ENCODE measurements at places on chromosomes 1 and 21.
A peak's percentile ranks its signal among the peaks of the same experiment; 100 is the strongest.

DNA sequence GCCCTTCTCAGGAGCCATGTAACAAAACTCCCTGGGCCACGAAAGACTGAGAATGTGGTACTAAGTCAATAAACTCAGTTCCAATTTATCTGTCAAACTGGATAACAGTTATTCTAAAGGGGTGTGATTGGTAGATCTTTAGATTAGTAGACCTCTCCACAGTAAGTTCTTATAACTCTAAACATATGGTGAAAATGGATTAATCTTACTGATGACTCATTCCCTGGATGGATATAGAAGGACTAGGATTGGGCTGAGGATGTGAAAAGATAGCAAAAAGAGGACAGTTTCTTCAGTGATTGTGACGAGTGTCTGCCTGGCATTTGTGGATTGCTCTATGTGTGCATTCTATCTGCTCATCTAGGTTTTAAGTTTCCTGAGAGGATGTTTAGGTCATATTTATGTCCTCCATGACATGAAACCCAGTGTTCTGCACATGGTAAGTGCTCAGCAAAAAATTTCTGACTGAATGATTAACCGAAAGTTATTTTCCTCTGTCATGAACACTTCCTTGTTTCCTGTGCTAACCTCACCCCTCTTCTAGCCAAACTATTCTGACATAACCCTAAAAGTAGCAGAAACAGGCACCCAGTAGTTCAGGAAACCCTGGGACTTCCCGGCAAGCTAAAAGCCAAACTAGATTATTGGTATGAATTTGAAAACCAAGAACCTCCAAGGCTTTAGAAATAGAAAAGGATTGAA, 397.5 kb upstream of the PLXNA2 start:
- DNase-seq, result no peak

DNA sequence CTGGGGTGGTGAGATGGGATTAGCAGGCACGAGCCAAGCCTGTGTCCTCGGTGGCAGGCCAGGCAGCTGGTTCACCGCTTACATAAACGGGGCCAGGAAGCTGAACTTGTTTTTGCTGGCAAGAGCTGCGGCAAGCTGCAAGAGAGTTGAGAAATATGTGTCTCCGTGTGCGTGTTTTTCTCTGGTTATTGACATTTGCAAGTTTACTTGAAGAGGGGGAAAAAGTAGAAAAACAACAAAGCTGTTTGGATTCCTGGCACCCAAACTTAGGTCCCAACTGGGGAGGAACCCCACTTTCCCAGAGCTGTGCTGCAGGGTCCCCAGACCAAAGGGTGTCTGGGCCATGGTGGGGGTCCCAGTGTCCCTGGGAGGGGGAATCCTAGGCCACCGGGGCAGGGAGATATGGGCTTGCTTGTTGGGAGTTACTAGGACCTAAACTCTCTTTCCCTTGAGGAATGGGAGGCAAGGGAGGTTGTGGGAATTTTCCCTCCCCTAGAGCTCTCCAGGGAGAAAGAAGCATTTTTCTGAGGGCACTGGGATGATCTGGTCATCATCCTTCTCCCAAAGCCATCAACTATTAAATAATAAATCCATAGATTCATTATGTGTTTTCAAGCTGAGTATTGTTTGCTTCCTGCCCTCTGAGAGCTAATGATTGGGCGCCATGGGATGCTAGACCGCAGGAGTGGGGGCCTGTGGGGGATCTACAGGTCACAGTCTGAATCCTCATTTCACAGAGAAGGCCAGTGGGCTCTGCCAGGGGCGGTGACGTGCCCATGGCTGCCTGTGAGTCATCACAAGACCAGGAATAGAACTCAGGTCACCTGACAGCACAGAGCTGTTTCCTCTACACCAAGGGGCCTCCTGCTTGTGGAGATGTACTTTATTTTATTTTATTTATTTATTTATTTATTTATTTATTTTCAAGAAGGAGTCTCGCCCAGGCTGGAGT, 14.8 kb downstream of the IL6R start:
- DNase-seq, result no peak

DNA sequence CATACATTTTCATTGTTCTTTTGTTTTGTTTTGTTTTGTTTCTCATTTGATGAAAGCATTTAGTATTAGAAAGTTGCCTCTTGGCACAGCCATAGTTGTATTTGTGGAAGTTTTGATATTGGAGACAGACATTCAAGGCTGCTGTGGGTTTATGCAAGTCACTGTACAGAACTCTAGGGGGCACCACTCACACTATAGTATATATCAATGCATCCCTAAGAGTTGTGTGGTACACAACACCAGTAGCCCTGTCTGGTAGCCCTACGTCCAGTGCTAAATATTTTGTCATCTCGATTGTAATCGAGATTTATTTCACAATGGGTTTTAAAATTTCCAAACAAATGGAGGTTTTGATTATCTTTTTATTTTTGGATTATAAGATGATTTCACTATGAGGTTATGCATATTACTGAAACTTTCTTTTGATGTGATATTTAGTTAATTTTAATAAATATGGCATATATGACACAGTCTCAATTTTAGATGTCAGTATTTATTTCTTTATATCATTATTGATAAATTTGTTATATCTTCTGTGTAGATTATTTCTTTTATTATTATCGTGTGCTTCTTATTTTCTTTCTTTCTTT, 112.2 kb downstream of the NR5A2 start:
- DNase-seq, result peak; percentile 66

DNA sequence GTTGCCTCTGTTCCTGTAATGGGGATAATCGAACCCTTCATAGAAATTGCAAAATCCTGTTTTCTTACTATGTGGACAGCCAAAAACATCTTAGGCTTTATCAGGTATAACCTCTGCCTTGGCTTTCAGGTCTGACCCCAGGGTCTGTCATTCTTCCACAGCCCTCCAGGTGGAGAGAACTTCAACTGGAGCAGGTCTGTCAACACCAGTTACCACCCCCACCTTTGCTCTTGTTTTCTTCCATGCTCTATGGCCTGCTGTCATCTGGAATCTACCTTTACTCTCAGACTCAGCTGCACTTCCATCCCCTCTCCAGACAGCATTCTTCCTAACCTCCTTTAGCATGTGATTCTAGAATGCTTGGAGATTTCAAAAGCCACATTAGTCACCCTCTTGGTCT, 10.4 kb upstream of the GJA9 start:
- DNase-seq, result no peak

DNA sequence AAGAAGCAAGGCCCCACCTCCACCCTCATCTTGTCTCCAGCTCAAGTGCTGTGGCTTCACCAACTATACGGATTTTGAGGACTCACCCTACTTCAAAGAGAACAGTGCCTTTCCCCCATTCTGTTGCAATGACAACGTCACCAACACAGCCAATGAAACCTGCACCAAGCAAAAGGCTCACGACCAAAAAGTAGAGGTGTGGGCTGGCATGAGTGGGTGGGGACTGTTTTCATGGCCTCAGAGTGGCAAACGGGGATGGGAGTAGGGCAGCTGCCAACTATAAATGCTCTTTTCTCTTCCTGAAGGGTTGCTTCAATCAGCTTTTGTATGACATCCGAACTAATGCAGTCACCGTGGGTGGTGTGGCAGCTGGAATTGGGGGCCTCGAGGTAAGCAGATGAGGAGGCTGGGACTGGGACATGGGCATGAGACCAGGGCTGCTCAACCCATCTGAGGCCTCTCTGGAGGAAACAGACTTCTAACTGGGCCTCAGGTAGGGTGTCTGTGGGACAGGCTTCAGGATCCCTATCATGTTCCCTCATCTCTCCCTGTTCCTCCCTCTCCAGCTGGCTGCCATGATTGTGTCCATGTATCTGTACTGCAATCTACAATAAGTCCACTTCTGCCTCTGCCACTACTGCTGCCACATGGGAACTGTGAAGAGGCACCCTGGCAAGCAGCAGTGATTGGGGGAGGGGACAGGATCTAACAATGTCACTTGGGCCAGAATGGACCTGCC, 8.8 kb upstream of the P3R3URF start:
- DNase-seq, result no peak

- DNase-seq, result no peak
Observed at GRCh38 chr21:29499734-29500343, 201.1 kb downstream of the BACH1 start.

GRCh38 chr1:62286786-62287224, 32.4 kb downstream of the KANK4 start:
- peak; percentile 46 for DNase-seq

- DNase-seq, result no peak
Observed at GRCh38 chr1:64981601-64982533, 15.5 kb upstream of the JAK1 start.

DNA sequence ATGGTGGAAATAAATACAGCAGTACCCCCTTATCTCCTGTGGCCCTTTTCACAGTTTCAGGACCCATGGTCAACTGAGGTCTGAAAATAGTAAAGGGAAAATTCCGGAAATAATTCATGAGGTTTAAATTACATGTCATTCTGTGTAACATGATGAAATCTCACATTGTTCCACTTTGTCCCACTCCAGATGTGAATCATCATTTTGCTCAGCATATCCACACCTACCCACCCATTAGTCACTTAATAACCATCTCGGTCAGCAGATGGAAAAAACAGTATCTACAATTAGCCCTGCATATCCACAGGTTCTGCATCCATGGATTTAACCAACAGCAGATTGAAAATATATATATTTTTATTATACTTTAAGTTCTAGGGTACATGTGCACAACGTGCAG, 86.9 kb upstream of the GORAB start:
- no peak for DNase-seq

- no peak for DNase-seq
Observed at GRCh38 chr1:30757352-30758120, at the start of gene LAPTM5. LAPTM5 (minus strand) TSS chr1:30757774; CDS start chr1:30757745, 29 bp downstream.

- DNase-seq, result no peak
Observed at GRCh38 chr1:114574365-114574764, 7.0 kb downstream of the BCAS2 start.

- DNase-seq, result no peak
Observed at GRCh38 chr1:30768159-30768829, 10.7 kb upstream of the LAPTM5 start.

DNA sequence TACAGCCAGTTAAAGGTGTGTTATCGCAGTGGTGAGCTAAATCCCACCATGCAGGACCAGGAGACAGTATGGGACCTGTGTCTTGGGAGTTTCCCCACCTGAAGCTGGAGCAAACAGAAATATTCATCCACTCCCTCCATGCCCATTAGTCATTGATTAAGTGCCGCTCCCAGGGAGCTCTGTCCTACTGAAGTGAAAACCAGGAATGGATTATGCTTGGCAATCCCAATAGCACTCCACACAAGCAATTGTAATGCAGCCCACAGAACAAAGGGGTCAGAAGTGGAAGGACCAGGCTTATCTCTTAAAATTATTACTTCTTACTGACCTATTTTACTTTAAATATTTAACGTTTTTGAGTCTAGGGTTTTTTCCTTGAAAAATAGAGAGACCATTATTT, 1005.4 kb downstream of the ADGRL2 start:
- no peak for DNase-seq

- no peak for DNase-seq
Observed at GRCh38 chr1:30914587-30914922, 6.0 kb upstream of the SDC3 start.

DNA sequence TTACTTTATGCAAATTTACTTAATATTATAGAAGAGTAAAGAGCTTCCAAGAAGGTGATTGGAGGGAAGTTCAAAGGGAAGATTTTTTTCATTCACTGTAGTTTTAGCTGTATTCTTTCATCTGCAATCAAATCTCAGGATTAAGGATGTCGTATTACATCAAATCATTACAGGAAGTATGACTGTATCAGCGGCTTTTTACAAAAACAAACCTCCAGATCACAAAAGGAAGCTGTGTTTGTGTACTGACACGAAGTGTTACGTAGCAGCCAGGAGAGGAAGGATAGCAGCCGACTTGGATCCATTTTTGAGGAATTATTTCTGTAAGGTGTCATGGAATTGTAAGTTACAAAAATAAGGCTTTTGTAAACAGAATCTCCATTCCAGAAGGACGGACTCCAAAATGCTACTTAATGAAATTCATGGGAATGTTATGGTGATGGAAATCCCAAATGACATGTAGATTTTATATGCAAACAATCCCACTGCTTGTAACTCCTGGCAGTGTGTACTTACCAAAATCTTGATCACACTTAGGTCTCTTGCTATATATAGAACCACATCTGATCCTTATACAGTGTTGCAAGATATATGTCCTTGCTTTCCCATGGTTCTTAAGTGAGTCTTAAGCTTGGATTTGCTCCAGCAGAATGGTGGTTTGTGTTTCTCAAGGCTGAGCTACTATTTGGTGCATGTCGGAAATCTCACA, 49.8 kb downstream of the KCNJ15 start:
- no peak for DNase-seq

DNA sequence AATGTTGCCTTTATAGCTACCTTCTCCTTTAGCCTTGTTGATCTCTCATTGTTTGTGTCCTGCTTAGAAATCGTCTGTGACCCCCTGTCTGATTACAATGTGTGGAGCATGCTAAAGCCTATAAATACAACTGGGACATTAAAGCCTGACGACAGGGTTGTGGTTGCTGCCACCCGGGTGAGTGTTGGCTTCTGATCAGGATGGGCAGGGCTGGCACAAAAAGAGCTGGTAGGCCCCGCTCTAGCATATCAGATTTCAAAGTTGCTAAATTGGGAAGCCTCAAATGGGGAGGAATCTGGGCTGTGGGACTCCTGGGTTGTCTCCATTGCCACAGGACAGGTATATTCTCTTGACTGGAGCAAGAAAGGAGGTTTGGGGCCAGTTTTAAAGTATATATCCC, 8.4 kb downstream of the NCSTN start:
- DNase-seq, result no peak

GRCh38 chr1:43554444-43554992, 23.8 kb downstream of the PTPRF start:
- DNase-seq, result no peak

DNA sequence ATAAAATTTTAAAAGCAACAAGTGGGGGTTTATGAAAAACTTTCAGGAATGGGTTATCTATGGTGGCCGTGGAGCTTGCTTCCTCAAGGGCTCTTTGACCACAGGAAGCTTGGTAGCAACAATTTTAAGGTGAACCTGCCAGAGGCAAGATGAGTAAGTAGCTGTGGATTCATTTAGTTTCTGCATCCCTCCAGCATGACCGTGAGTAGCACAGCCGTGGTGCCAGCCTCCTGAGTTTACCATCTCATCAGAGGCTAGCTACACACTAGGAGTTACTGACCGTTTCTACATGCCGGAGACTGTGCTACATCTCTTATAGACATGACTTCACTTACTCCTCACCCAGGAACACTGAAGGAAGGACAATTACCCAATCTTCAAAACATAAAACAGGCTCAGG, 30.1 kb upstream of the PLEKHG5 start:
- DNase-seq, result no peak

- no peak for DNase-seq
Observed at GRCh38 chr1:225852413-225853124, 29.6 kb downstream of the TMEM63A start.

GRCh38 chr1:226973898-226974543, 33.9 kb downstream of the COQ8A start:
- no peak for DNase-seq

DNA sequence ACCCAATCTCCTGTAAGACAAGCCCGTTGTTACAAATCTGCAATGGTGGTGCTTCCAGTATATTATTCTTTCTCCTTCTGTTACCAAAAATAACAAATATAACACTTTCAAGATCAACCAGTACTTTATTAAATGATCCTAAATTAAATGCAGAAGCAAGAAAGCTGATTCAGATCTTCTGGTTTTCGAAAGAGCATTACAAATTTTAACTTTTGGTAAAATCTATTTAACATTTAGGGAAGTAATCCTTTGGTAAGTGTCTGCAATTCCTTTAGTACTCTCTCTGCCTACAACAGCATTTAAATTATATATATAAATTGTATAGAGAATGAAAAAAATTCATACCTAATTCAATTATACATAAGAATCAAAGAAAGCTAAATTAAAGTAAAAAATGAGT, 198.6 kb upstream of the HMCN1 start:
- DNase-seq, result no peak
